Activated naive CD4-positive, alpha-beta T cell (primary cell): ENCODE measurements at places on chromosomes 3 and 15.

GRCh38 chr3:42680271-42680670 lies 5.1 kb upstream of the KLHL40 start:
- DNase-seq = no peak

- no peak for DNase-seq
These were observed 146.2 kb upstream of the DPH6 start for GRCh38 chr15:35691891-35692867.

DNA sequence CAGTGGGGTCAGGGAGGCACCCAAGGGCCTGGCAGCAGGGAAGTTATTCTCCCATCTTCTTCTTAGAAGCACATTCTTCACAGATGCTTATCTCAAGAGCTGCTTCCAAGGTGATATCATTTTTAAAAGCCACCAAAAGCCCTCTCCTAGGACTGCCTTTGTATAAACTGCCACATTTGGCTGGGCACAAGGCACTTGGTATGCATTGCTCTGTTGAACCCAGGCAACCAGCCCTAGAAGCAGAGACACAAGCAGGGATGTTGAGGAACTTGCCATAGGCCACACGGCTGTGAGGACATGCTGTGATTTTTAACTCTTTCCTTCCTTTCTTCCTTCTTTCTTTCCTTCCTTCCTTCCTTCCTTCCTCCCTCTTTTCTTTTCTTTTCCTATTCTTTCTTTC lies 7.4 kb upstream of the SLC6A1 start:
- no peak for DNase-seq

DNA sequence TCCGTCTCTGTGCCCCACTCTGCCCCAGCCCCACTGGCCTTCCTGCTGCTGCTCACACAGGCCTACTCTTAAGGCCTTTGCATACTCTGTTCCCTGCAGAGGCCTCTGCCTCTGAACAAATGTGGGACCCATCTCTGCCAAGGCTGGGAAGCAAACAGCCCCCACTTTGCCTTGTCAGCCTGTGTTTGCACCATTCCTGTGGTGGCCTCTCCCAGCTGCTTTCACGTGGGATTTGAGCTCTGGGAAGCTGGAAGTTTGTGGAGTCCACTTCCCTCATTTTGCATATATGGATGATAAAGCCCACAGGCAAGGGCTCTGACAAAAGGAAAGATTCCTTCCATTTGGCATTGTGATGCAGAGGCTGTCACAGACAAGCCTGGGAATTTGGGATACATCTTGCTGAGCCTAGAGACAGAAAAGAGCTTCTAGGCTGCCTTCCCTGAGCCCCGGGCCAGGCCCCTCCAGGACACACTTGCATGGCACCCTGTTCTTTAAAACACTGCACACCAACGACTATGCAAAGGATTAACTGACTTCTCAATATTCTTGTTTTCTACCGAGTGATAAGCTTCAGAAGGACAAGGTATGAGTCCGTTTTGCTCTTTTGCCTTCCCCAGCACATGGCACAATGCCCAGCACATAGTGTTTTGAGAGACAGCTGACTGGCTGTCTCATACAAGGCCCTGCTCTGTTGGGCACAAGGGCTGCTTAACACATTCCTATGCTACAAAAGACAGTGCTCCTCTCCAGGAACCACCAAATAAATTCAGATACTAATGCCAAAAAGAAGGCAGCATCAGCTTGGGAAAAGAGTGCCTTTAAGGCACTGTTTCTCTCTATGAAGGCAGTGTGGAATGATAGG lies 120.7 kb upstream of the TOPAZ1 start:
- DNase-seq = no peak

- DNase-seq = no peak
These were observed 141.4 kb upstream of the MRPS22 start for GRCh38 chr3:139202226-139202958.

DNA sequence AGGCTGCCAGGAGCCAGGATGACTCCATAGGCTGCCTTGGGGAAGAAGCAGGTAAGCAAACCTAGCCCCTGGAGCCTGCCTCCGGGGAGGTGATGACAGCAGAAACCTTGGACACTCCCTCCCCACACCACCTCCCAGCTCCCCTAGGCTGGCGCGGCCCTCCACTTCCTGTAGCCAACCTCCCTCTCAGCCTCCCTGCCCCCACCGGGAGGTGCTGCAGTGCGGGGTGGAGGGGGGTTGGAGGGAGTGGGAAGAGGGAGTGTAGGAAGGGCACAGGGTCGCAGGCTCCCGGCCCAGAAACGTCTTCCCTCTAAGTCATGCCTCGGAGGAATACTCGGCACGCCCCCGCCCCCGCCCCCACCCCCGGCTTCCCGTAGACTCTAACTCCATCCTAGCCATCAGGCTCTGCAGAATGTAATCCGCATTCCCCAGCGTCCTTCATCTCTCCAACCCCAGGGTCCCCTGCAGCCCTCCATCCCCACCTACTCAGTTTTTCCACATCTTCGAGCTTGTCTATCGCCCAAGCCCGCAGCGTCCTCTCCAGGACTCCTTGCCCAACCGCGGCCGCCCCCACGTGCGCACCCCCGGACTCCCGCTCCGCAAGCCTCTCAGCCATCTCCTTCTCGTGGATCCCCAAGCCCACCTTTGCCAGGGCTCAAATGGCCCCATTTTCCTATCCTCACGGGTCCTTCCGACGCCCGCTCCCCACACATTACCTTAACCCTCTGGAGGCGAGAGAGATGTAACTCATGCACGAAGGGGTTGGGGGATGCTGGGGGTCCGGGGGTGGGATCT lies 528 bp downstream of the LPCAT4 start:
- DNase-seq = no peak

GRCh38 chr3:57335283-57335938 lies 42.9 kb upstream of the ASB14 start:
- no peak for DNase-seq

DNA sequence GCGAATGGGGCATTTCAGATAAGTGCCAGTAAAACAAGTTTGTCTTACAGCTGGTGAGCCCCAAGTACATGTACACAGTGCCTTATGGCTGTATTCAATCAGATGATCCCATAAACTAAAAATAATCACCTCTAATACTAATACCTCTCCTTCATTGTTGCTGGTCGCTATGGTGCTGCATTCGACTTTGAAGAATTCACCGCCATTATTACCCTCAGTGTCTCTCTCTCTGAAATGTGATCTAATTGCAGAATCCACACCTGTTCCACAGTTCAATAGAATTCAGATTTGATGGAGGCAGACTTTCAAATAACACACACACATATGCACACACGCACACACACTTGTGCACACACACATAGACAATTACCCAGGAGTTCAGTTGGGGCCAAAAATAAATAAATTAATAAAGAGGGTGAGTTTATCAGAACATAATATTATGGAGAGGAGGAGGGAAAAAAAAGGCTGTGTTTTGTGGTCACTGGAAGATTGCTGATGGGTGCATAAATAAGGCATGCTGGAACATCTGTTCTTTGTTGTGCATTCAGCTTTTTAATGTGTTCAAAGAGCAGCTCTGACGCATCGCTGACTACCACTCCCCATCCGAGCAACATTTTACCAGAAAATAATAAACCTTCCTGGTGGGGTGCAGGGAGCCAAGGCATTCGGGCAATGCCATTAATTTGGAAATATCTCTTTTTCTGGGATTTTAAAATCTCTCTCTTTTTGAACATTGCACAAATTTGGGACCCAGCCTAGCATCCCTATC lies 235.7 kb downstream of the SATB1 start:
- no peak for DNase-seq

- no peak for DNase-seq
These were observed 672 bp downstream of the NEDD4 start for GRCh38 chr15:55992769-55993110.

DNA sequence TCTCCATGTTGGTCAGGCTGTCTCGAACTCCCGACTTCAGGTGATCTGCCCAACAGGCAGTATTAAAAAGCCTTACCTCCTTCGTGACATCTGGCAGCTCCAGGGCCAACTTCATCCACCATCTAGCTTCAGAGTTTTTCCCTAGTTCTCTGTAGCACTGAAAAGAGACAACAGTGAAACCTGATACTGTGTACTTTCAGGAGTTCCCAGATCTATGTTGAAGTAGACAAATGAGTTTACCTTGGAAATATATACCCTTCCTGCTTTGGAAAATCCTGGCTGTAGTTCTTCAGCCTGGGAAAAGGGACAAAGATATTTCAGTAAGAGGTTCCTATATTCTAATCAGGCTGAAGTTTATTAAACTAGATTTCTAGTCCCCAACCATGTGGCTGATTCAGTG lies 18.0 kb downstream of the RMDN3 start:
- DNase-seq = no peak

- DNase-seq = no peak
These were observed 348.7 kb downstream of the TBL1XR1 start for GRCh38 chr3:176848431-176849214.

DNA sequence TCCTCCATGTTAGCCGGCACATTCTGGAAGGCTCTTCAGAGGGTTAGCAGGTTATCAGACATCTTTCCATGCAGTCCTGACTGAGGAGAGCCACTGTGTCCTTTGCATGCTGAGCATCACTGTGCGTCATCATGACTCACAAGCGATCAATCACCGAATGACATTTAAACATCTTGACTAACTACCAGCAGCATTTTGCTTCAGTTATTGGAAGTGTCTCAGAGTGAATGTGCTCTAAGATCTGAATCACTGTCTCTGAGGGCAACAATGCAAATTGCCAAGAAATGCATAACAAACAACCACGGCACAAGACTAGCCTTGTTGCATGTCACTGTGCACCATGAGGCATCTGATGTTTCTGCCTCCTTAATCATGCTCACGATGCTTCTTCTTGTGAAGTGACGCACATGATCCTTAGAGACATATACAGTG lies 18.3 kb upstream of the ATP8B4 start:
- no peak for DNase-seq
